ENCODE measurements at places on chromosomes 16 and 17.

GRCh38 chr16:2040787-2041522 lies 6.7 kb downstream of the NTHL1 start:
- DNase-seq = no peak

DNA sequence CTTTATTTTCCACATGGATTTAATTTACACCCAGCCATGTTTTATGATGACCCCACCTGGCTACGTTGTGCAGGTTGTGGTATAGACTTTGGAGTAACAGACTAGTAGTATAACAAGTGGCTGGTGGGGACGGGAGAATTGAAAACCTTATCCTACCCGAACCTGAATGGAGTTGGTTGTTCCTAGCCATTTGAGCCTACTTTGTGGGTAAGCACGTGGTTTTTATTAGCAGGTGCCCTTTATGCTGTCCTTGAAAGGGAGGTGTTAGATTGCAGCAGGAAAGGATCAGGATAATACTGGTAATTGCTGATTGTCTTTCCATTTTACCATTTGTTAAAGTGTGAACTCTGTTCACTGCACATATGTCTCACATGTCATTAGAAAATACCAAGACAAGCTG lies 31.9 kb upstream of the PHAF1 start:
- DNase-seq = no peak

DNA sequence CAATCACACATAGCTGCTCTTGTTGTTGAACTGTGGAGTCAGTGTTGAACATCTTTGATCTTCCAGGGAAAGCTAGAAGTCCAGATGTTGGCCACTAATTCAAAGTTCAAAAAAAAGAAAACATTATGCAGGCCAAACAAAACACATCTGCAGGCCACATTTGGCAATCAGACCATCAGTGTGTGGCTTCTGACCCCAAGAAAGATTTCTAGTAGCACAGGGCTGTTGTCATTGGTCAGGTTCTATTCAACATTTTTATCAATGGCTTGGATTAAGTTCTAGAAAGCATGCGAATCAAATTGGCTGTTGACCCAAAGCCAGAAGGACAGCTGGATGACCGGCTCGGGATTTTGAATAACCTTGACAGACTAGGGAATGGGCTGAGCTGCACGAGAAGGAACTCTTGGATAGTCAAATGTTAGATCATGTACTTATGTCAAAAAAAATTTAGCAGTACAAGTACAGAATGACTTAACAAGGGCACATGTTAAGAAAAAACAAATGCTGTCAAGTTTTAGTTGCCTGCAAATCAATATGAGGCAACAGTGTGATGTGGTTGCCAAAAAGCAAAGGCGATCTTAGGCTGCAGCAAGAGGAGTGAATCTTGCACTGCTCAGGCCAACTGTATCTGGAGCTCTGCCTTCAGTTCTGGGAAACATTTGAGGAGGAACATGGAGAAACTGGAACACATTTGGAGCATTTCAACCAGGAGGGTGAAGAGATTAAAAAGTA lies 187.6 kb downstream of the RGS9 start:
- no peak for DNase-seq

DNA sequence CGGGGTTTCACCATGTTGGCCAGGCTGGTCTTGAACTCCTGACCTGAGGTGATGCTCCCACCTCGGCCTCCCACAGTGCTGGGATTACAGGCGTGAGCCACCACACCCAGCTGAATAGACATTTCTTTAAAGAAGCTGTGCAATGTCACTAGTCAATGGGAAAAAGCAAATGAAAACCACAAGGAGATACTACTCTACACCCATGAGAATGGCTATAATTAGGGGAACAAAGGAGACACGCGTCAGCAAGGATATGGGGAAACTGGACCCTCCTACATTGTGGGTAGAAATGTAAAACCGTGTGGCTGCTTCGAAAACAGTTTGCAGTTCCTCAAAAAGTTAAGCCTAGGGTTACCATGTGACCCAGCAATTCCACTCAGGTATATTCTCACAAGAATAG lies 103.4 kb downstream of the VPS53 start:
- DNase-seq = no peak

DNA sequence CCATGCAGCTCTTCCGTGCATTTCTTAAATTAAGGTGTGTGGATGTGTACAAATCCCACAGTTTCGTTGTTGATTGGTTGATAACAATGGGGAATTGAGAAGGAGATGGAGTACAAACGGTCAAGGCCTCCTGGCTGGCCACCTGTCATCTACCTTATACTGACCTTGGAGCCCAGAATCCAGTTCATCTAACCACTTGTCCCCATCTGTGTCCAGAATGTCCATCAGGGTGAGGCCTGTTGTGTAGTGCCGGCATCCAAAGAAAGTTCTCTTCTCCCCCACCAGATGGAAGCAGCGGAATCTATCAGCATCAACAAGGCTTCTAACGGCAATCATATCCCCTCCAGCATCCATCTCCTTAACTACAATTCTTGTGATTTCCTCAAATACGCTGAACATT lies 1.5 kb downstream of the GSDMB start:
- no peak for DNase-seq

GRCh38 chr16:87486713-87487247 lies 6.0 kb downstream of the ZCCHC14 start:
- DNase-seq = no peak

DNA sequence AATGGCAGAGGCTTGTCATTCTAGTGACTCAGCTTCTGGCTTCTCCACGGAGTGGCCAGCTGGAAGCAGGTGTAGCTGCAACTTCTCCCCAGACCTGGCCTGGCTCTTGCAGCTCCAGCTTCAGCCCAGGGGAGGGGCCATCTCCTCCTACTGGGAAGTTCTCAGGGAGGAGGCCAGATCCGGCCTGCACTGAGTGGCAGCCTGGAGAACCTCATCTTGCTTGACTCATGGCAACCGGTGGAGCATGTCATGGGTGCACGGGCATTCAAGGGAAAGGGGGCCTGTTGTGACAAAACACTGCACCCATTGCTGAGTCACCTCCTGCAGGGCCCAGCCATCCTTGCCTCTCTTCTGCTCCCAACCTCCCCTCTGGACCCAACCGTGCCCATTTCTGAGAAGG lies 273.9 kb upstream of the MAF start:
- no peak for DNase-seq
